CD4-positive, alpha-beta T cell treated with Interleukin-6 for 4 hours (primary cell): ENCODE measurements at places on chromosomes 7 and 10.

DNA sequence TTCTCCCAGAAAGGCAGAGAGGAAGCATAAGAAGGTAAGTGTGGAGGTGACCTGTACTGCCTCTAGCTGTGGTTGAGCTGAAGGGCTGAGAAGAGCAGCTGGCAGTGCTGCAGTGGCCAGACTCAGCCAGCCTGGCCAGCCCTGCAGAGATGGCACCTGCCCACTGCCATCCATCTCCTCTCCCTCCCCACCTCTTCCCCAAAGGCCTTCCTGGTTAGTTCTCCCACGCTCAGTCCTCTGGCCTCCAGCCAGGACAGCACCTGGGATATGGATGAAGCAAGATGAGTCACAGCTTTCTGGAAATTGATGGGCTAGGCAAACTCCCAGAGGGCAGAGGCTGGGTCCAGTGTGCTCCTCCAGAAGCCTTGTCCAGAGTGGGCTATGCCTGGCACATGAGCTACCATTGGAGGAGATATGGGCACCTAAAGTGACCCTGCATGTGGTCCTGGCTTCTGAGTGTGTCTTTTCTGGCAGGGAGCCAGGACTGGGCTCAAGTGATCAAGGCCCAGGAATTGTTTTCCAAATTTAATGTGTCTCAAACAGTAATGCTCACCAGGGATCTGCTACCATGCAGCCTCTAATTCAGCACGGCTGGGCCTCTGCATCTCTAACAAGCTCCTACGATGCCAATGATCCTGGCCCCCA, 81.0 kb upstream of the CACUL1 start:
- DNase-seq, result no peak

- DNase-seq, result no peak
Observed at GRCh38 chr7:126483972-126484371, 768.8 kb downstream of the GRM8 start.

DNA sequence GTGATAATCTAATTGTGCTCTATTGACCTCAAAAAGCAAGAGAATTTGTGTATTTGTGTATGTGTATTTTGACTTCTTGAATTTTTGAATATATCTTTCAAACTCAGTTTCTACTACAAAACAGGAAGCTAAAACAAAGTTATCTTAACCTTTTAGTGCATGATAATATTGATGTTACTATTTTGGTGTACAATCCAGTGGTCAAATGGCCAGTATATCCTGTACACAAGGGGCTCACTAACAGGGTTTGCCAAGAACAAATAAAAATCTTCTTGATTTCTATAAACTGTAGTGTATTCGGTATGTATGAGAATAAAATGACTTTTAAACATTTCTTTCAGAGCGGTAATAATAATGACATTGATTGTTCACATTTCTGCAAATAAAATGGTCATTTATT, 69.6 kb downstream of the FOXP2 start:
- no peak for DNase-seq

GRCh38 chr10:103745341-103746247, 109.8 kb downstream of the SH3PXD2A start:
- peak; percentile 76 for DNase-seq

GRCh38 chr7:110418659-110419280, 672.2 kb upstream of the LRRN3 start:
- no peak for DNase-seq

DNA sequence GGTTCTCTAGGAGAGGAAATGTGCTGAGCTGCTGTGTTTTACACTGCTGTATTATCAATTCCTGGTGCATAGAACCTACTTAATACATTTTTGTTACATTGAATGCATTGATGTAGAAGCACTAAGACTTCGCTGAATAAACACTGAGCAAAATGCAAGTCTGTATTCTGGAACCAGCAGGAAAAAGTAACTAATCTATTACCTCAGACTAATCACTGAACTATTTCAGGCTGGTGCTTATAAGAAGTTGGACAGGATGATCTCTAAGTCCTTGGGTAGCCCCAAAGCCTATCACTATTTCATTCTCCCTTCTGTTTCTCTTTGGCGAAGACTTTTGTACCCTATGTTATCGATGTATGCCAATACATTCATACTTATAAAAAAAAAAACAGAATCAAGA, 87.2 kb upstream of the LRRTM3 start:
- DNase-seq, result no peak

- DNase-seq, result no peak
Observed at GRCh38 chr7:127870231-127870907, 160.9 kb downstream of the LRRC4 start.

- peak; percentile 7 for DNase-seq
Observed at GRCh38 chr10:74058658-74059057, 60.7 kb downstream of the VCL start.

DNA sequence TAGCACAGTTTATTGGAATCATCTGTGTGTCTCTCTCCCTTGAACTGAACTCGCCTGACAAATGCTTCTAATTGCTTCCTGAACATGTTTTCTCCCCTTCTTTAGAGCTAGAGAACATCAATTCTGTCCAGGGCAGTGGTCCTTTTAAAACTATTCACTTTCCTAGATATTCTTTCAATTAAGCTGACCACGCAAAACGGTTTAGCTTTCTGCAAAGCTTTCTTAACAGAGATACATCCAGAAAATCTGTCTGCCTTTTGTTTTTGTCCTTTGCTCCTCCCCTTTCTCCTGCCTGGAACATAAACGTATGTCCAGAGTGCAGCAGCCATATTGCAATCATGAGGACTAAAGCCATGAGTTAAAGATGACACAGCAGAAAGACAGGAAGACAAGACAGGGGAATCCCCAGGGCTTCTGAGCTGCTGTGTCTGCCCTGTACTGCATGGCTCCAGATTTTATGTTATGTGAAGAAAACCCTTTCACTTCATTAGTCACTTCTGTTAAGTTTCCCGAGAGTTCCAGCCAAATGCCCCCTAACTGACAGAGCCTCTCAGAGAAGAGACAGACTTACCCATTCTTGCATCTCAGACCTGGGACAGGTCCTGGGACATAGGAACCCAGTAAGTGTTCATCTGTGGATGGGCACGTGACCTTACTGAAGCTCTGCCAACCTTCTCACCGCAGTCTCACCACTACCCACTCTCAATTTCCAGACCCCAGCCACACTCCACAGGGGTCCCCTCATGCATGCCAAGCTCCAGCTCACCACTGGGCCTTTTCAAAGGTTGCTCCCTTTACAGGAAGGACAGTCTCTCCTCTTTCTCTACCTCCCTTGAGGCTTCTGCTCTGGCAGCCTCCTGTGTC, 35.0 kb upstream of the CPXM2 start:
- no peak for DNase-seq

DNA sequence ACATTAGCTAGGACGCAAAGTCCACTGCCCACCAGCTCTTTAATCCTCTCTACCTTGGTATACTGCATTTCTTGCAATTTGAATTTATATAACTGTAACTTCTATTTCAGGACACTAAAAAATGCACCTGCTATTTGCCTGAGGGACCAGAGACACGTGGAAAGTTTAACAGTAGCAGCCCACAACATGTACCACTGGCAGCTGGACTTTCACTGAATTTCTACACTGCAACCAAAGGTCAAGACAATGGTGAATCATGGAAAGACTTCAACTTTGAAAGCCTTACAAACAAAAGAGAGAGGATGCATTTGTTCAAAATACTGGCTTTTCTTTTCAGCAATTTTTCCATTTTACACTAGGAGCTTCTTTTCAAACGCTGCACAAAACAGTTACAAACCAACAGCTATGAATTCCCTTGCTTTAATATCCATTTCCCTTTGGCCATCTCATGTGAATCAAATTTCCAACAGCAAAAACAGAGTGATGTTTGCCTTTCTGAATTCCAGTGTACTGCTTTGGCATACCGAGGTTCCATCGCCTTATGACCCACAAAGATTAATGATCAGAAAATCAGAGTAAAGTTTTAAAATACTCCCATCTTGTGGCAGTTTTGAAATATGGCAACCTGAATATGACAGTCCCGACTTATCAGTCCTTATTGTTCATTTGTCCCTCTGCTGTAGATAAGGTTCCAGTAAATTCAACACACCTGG, 29.9 kb upstream of the HNRNPH3 start:
- no peak for DNase-seq

- no peak for DNase-seq
Observed at GRCh38 chr10:14489522-14490177, 158.9 kb upstream of the FRMD4A start.

DNA sequence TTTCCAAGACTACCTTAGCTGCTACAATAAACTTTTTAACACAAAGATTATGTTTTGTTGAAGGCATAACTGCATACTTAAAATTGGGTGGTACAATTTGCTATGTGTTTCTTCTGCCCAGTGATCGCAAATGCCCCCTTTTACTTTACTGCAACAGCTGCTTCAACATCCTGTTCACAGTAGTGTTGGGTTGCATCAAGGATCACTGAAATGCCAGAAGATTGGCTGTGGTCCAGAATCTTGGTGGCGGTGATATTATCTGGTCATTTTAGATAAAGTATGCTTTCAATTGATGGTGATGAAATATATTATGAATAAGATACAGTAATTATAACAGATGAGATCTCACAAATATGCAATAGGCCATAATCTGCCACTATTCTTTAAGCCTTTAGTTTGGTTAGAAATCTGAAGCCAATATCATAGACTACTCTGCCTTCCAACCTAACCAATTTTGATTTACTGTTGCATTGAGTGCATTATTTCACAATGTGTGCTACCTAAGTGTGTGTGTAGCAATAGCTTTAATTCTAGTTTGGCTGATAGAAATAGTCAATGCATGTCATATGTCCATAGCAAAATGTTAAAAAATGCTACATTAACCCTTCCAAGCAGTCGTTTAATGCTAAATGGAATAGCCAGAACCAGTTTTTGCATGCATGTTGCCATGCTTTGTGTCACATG, 29.8 kb upstream of the ING3 start:
- no peak for DNase-seq

DNA sequence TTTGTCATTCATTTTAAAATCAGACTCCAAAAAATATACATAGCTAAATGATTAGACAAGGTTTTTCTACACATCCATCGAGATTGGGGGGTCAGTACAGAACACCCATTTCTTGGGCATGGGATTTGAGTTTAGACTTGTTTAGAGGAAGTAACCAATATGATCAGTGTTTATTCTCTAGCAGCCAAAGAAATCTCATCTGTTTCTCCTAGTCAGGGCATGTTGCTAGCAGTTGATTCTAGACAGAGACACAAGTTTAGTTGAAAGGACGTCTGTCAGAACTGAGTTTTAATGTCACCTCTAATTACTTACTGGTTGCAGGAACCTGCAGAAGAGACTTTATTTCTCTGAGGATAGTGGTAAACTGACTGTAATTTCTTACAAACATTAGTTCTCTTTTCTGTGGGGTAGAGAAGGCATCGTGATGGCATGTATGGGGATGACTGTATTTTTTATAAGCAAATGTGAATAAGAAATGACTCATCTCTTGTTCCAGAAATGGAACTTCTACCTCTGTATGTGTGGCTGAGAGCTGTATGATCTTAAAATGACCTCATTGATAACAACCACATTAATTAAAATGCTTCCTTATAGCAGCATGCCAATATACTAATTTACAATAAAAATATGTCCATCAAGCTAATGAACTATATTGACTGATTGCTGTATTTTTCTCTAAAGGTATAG, 30.6 kb upstream of the RHOBTB1 start:
- no peak for DNase-seq

GRCh38 chr7:139568813-139569490, 45.5 kb downstream of the CLEC2L start:
- no peak for DNase-seq

GRCh38 chr10:116723428-116724281, 18.7 kb downstream of the HSPA12A start:
- peak; percentile 55 for DNase-seq

GRCh38 chr10:543131-543530, 146.3 kb downstream of the DIP2C start:
- DNase-seq, result no peak

DNA sequence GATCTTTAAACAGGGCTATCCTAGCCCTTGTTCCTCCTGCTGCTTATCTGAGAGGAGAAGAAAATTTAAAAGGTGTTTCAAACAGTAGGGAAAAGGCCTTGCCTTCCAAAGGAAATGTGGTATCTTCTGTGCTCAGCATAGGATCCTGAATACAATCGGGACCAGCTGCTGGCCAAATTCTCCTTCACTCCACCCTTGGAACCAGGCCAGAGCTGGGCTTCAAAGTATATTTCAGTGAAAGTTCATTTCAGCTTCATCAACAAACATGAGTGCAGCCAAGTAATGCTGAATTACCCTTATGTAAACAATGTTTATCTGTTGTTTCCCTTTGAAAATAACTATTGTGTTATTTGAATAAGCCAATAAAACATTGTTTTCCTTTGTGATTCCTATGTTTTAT, 146.5 kb upstream of the MEOX2 start:
- no peak for DNase-seq

- no peak for DNase-seq
Observed at GRCh38 chr10:128739930-128740329, 613.7 kb upstream of the MKI67 start.
